ENCODE measurements at places on chromosomes 4 and X.

GRCh38 chr4:151291485-151291884 lies 14.5 kb downstream of the PRSS48 start:
- DNase-seq = no peak

DNA sequence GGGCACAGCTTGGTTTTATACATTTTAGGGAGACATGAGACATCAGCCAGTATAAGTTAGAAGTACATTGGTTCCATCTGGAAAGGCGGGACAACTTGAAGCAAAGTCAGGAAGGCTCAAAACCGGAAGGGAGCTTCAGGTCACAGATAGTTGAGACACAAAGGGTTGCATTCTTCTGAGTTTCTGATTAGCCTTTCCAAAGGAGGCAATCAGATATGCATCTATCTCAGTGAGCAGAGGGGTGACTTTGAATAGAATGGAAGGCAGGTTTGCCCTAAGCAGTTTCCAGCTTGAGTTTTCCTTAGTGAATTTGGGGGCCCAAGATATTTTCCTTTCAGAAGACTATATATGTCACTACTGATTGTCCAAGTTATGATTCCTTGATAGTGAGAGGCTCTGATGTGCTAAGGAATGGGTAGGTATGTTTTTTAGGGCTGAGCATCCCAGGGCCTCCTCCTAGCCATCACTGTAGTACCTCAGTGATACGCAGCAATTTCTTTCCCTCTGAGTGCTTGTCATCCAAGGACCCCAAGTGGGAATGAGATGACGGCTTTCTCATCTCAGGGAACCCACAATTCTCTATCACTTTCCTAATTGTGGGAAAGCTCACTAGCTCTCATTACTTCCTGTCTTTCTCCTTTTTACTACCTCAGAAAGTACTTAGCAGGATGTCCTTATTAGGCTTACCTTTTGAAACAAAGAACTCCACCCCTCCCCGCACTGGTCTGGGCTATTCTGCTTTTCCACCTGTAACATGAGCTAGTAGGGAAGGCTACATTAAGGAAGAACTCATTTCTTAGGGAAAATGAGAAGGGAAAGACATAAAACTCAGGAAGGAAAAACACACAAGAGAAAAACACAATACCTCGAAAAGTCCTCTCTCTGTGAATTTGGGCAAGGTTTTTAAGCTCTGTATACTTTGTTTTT lies 632.7 kb downstream of the RAPGEF2 start:
- DNase-seq = no peak

DNA sequence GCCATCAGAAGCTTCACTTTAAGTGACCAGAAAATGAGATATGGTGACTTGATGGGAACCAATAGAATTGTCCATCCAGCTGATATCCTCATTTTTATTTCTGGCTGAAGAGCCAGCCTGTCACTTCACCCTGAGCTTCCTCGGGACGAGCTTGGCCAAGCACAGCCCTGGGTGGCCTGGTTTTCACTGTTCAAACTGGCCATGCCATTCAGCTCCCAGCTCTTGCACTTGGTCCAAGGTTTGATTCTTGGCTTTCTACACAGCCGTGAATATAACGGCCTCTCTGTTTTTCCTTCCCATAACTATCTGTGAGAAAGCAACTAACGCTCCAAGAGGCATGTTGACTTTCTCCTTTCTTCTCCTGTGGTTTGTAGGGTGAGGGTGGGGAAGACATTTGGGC lies 71.9 kb downstream of the LIMCH1 start:
- no peak for DNase-seq

- DNase-seq = no peak
These were observed 76.4 kb downstream of the TBC1D19 start for GRCh38 chr4:26660261-26660660.

- DNase-seq = no peak
These were observed 93.2 kb upstream of the NR0B1 start for GRCh38 chrX:30402366-30402765.

Measured in NCI-H1105 treated with DMSO at 0.1 percent for 48 hours (cell line).